ENCODE measurements at places on chromosomes 2 and 18.

GRCh38 chr2:96501471-96501874 lies 3.7 kb downstream of the NEURL3 start:
- no peak for DNase-seq

- DNase-seq = no peak
These were observed 39.2 kb downstream of the HK2 start for GRCh38 chr2:74873012-74873665.

DNA sequence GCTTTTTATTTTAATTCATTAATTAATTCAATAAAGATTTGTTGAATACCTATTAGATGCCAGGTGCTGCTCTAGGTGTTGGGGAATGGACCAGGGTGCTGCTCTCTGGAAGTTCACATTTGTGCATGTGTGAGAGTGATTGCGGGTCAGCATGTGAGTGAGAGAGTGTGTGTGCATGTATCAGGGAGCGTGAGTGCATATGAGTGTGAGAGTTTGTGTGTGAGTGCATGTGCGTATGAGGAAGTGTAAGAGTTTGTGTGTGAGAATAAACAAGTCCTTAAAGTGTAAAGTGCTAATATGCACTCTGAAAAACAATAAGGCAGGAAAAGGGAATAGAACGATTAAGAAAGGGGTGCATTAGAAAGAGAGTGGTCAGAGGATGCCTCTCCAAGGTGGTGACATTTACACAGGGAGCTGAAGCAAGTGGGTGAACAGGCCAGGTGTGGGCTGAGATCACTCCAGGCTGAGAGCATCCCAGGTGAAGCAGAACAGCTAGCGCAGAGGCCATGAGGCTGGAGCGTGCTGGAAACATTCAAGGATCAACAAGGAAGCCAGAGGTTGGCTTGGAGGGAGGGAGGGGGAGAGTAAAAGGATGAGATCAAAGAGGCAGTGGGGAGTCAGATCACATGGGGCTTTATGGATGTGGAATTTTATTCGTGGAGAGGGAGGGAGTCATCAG lies 50.5 kb upstream of the SLC1A4 start:
- DNase-seq = no peak

DNA sequence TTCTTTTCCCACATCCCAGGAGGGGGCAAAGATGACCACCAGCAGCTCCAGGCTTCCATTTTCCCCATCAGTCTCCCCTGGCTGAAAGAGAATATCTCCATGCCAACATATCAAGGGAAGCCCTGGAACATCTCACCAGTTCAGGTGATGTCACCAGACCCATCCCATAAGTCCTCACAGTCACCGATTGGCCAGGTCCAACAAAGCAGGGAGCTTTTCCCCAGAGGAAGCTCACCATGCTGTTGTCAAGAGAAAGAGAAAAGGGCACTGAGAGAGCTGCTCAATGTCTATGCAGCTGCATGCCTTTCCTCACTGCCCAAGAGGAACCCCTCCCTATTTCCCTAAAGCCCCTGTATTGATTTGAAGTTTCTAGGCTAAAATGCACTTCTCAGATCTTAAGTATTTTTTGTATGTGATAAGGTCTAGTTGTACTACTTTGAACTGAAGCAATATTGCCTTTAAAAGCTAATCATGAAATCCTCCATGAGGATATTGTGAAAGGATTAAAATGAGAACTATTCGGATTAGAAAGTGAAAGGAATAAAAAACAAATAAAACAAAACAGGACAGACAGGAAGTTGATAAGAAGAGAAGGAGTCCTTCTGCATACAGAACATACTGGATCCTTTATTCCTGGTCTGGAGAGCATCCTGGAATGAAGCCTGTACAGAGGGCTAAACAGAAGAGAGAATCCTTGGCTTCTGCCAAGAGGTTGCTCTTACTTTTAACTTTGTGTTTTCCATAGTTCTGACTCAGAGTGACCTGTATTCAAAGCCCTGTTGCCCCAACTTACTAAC lies 45.2 kb upstream of the CTIF start:
- DNase-seq = peak; percentile 47

- no peak for DNase-seq
These were observed 660.7 kb upstream of the CNTNAP5 start for GRCh38 chr2:123364243-123364896.

DNA sequence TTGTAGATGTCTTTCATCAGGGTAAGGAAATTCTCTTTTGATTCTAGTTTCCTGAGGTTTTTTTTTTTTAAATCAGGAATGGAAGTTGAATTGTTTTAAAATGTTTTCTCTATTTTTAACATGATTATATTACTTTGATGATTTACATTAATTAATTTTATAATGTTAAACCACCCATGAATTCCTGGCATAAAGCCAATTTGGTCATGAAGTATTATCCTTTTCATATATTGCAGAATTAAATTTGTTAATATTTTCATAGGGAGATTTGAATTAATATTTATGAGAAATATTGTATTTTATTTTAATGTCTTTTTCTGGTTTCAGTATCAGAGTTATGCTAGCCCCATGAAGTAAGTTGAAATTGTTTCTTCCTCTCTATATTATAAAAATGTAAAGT lies 144.6 kb downstream of the MAIP1 start:
- DNase-seq = no peak

DNA sequence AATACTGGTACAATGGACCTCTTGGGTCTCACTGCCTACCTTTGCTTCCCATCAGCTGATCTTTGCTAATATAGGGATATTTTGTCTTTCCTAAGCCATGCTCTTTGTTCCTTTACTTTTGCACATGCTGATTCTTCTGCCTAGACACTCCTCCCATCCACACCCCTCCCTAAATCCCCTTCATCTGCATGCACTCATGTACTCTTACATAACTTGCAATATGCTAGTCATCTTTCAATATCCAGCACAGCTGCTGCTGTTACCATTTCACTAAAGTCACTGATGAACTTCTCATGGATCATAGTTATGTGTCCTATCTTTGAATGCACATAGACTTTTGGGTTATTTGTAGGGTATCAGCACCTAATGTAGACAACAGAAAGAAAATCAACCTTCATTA lies 18.5 kb upstream of the DTNA start:
- no peak for DNase-seq

All from fibroblast of pulmonary artery (primary cell).